ENCODE measurements at places on chromosomes 7 and 10. TPM values are rescaled to one million over a fixed set of nuclear protein-coding genes. Genes with fewer than 3 reads are reported as not detected.

DNA sequence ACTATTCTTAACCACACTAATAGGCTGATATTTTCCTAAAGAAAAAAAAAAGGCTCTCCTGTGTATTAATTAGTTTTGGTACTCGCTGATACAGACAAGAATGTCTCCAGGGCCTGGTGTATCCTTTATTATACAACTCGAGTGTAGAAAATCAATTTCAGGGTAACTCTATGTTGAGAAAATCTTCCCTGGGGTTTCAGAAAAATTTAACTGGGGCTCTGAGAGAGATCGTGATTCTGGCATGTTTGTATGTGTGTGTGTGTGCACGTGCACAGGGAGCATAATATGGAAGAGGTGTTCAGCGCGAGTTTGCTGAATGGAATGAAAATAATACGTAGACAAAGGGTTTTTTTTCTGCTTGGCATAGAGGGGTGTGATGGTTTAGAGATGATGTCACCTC is 496.8 kb downstream of the GPAM start:
- no peak overlapping the region for H3K27ac ChIP-seq
- H3K4me1 ChIP-seq: no peaks in the 10 kb centered on the region
- H3K27me3 ChIP-seq: no peaks in the 10 kb centered on the region
- H3K36me3 ChIP-seq: no peaks in the 10 kb centered on the region
- no peak overlapping the region for H3K4me3 ChIP-seq

DNA sequence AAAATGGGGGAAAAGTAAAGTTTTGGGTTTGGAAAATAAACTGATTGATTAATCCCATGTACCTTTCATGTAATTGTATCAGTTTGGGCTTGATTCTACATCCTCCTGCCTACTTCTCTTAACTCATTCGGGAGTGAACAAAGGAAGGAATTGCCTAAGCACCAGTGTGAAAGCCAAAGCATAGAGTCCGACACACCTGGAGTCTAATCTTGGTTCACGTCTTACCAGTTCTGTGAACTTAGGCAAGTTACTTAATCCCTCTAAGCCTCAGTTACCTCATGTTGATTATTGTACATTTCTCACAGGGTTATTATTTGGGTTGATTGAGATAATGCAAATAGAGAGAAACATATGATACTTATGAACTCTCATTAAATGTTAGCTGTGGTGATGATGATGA is 41.1 kb upstream of the PRPS1L1 start:
- H3K36me3 ChIP-seq: no peaks in the 10 kb centered on the region
- H3K4me3 ChIP-seq: no peak overlapping the region
- DNase-seq: no peak
- H3K4me1 ChIP-seq: no peaks in the 10 kb centered on the region
- H3K27ac ChIP-seq: no peak overlapping the region
- H3K27me3 ChIP-seq: no peaks in the 10 kb centered on the region

DNA sequence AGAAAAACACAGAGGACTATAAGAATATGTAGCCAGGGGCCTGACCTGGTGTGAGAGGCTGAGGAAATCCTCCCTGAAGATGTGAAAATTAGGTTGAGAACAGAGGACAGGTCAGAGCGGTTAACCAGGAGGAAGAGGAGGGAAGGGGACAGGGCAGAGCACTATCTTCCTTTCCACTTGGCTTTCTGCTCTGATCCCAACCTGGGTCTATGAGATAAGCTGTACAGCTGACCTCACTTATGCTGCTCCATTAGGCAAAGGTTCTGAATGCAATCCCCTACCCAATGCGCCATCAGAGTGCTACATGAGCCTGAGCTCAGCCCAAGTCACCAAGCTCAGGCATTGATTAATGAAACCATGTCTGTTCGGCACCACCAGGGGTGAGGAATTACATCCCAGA is 10.5 kb downstream of the LIPA start:
- H3K27me3 ChIP-seq: no peaks in the 10 kb centered on the region
- H3K4me3 ChIP-seq: no peak overlapping the region
- peaks cover 27% of the 10 kb centered on the region for H3K36me3 ChIP-seq

DNA sequence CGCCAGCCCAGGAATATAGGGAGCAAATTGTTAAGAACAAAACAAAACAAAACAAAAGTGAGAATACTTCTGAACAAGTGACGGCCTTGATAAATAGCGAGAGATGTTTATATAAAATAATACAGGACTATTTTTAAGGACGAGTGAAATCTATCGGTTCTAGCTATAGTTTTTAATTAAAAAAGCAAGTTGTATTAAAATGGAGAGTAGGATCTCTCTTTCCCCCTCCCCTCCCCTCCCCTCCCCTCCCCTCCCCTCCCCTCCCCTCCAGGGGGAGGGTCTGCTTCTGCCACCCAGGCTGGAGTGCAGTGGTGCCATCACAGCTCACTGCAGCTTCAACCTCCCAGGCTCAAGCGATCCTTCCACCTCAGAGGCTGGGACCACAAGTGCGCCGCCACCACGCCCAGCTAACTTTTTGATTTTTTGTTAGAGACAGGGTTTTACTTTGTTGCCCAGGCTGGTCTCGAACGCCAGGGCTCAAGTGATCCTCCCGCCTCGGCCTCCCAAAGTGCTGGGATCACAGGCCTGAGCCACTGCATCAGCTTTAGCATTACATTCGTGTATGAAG is 440 bp upstream of the TCAF1 start:
- H3K4me1 ChIP-seq: peaks cover 9% of the 10 kb centered on the region
- peak overlapping the region; percentile 88 for H3K4me3 ChIP-seq
- no peak for DNase-seq

- no peaks in the 10 kb centered on the region for H3K27me3 ChIP-seq
- H3K4me1 ChIP-seq: no peaks in the 10 kb centered on the region
- no peak overlapping the region for H3K27ac ChIP-seq
- H3K4me3 ChIP-seq: no peak overlapping the region
- H3K36me3 ChIP-seq: no peaks in the 10 kb centered on the region
Measured at GRCh38 chr7:91473619-91474018, 209.4 kb downstream of the FZD1 start.

DNA sequence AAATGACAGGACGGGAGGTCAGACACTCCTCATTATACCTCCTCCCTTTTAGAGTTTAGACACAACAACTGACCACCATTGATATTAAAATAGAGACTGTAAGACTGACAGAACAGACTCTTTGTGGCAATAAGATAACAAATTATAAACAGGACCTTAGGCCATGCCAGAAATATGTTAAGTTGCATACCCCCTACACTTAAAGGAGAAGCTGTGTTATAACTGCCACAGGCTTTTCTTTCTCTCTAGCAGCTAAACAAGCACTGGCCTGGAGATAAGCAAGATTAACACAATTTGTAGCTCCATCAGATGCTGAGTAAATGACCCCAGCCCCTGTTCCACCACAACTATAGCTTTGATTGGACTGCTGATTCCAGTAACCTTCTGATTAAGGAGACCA is 10.5 kb upstream of the UNC5B start:
- H3K36me3 ChIP-seq: no peaks in the 10 kb centered on the region
- no peak overlapping the region for H3K27ac ChIP-seq
- no peak for DNase-seq
- no peak overlapping the region for H3K4me3 ChIP-seq
- H3K4me1 ChIP-seq: no peaks in the 10 kb centered on the region

- no peak for DNase-seq
- no peak overlapping the region for H3K4me3 ChIP-seq
- no peak overlapping the region for H3K27ac ChIP-seq
- no peaks in the 10 kb centered on the region for H3K4me1 ChIP-seq
- H3K36me3 ChIP-seq: no peaks in the 10 kb centered on the region
Measured at GRCh38 chr7:88102675-88103074, 117.2 kb downstream of the SRI start.

GRCh38 chr10:119460369-119461195 is 81.9 kb downstream of the RGS10 start:
- H3K4me3 ChIP-seq: no peak overlapping the region
- H3K36me3 ChIP-seq: no peaks in the 10 kb centered on the region
- no peak for DNase-seq
- H3K27ac ChIP-seq: no peak overlapping the region

DNA sequence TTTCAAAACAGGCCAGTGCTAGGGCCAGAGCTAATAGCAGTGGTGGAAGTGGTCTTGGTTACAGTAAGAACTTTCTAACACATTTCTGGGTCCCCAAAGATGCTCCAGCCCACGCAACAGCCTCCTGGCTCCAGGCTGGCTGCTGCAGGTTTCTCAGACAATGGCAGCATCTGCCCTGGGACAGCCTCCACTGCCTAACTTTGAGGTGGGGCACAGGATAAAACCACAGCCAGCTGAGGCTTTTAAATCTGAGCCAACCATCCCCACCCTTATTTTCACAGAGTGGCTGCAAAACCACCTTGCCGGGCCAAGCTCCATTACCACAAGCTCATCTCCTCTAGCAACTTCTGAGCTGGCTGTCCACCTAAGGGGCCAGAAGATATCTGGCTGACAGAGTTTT is 84.8 kb downstream of the FAM53B start:
- H3K27ac ChIP-seq: peak overlapping the region; percentile 79
- no peaks in the 10 kb centered on the region for H3K27me3 ChIP-seq
- H3K4me3 ChIP-seq: no peak overlapping the region

- DNase-seq: no peak
- no peak overlapping the region for H3K4me3 ChIP-seq
- H3K36me3 ChIP-seq: no peaks in the 10 kb centered on the region
- no peaks in the 10 kb centered on the region for H3K27me3 ChIP-seq
- no peak overlapping the region for H3K27ac ChIP-seq
Measured at GRCh38 chr10:46308666-46309450, 22.1 kb downstream of the ANTXRL start.

DNA sequence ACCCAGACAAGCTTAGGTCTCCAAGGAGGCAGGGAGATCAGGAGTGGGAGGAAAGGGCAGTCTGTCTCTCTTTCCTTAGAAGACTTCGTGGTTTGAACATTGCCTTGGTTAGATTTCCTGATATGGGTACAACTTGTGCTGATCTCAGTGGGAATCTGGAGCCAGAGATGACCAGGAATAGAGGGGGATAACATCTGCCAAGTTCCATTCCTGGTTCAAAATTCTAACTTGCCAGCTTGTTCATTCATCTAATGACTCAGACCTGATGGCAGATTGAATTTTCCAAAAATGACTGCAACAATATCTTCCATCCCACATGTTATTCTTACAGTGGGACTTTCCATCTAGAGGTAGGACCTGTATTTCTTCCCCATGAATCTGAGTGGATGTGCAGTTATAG is 394.3 kb upstream of the PODXL start:
- DNase-seq: no peak
- no peak overlapping the region for H3K27ac ChIP-seq
- no peaks in the 10 kb centered on the region for H3K4me1 ChIP-seq
- no peak overlapping the region for H3K4me3 ChIP-seq
- no peaks in the 10 kb centered on the region for H3K36me3 ChIP-seq

DNA sequence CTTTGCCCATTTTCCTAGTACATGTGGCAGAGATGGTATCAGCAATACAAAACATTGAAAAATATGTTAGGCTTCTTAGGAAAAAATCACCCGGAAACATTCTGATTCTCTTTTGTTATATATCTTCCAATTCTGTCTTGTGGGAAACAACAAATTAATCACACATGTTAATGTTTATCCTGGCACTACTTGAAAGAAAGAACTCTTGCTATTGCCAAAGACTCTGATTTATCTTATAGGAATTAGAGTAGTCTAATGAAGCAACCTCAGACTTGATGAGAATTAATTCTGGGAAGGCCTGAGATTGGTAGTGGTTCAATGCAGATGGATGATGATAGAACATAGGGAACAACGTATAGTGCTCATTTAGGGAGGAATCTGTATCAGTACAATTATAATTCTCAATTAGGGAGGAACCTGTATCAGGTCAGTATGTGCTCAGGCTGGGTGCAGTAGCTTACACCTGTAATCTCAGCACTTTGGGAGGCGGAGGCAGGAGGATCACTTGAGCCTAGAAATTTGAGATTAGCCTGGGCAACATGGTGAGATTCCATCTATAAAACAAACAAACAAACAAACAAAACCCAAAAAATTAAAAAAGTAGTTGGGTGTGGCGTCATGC is 50.7 kb downstream of the TAS2R16 start:
- H3K4me1 ChIP-seq: no peaks in the 10 kb centered on the region
- H3K36me3 ChIP-seq: no peaks in the 10 kb centered on the region
- DNase-seq: no peak
- H3K27me3 ChIP-seq: no peaks in the 10 kb centered on the region
- H3K27ac ChIP-seq: no peak overlapping the region
- H3K4me3 ChIP-seq: no peak overlapping the region

DNA sequence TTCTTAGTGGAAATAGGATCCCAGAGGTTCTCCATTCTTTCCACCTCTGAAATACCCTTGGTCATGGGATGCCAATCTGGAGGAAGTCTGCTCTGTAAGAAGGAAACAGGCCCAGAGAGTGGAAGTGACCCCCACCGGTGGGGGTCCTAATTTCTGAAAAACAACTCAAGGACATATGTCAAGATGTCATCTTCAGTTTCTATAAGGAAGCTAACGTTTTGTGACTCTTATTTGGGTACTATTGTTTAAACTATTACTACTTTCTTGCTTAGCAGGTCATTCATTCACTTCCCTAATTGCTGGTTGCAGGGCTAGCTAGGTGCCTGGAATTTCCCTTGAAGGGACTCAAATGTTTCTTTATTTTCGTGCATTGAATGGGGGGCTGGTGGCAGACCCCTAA is 1.9 kb upstream of the ZNF775 start:
- no peak for DNase-seq
- no peak overlapping the region for H3K4me3 ChIP-seq
- no peaks in the 10 kb centered on the region for H3K27me3 ChIP-seq

DNA sequence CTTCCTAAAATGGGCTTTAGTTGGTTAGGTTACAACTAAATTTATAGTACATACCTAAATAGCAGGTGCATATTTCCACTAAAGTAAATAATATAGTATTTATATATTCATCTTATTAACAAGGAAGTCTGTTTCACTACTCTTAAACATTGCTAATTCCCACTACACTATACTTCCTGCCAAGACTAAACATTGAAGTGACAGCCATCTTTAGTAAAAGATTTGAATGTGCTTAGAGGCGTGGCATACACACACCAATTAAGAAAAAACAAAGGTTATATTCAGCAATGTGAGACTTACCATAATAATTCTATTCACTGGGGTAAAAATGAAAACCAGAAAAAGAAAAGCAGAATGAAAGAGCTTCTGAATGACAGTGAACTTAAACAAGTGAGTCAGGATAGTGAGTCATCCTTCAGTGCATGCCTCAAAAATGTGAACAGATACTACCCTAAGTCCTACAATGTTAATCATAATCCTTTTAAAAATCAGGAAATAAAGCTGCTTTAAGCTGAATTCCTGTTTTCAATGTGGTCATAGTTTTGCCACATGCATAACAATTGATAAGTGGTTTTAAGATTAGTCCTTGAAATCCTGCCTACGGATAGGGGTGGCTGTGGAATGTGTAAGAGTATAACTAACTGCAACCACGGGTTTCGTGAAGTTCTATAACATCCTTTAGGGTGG is 59.4 kb downstream of the USP6NL start:
- DNase-seq: no peak
- no peaks in the 10 kb centered on the region for H3K36me3 ChIP-seq
- H3K4me1 ChIP-seq: peaks cover 9% of the 10 kb centered on the region
- H3K4me3 ChIP-seq: no peak overlapping the region

- no peaks in the 10 kb centered on the region for H3K36me3 ChIP-seq
- no peaks in the 10 kb centered on the region for H3K27me3 ChIP-seq
- H3K27ac ChIP-seq: no peak overlapping the region
- H3K4me1 ChIP-seq: no peaks in the 10 kb centered on the region
- H3K4me3 ChIP-seq: no peak overlapping the region
Measured at GRCh38 chr10:88507404-88507803, 75.7 kb downstream of the RNLS start.

TMEM196 gene
- not detected for total RNA-seq

LRRD1 gene
- total RNA-seq: 0.39 TPM

ADRA2A gene
- total RNA-seq: 13.3 TPM

TCTN3 gene
- total RNA-seq: 18.6 TPM

FRAT1 gene
- total RNA-seq: 6.8 TPM

SPDYE6 gene
- total RNA-seq: not detected

SORCS3 gene
- 3.9 TPM for total RNA-seq

CRHR2 gene
- total RNA-seq: 0.21 TPM

ALOX5 gene
- total RNA-seq: 127 TPM
